ENCODE measurements at places on chromosomes 1 and 21. TPM values are rescaled to one million over a fixed set of nuclear protein-coding genes. Genes with fewer than 3 reads are reported as not detected.

Gene PIGM
- 6.6 TPM for total RNA-seq

Gene FAM43B
- total RNA-seq = not detected

Gene PTGFR
- not detected for total RNA-seq

Gene SRGAP2
- total RNA-seq = 65.1 TPM

Gene S100A7
- not detected for total RNA-seq

Gene CR1L
- not detected for total RNA-seq

Gene CCT3
- total RNA-seq = 186 TPM

Gene SAMSN1
- 77.5 TPM for total RNA-seq

All from activated naive CD4-positive, alpha-beta T cell treated with anti-CD3 and anti-CD28 coated beads, Interleukin-2, amount 10 ng/mL, durations not matched to agents 5 hours and 36 hours (primary cell).